ENCODE measurements at places on chromosomes 13 and 19.

DNA sequence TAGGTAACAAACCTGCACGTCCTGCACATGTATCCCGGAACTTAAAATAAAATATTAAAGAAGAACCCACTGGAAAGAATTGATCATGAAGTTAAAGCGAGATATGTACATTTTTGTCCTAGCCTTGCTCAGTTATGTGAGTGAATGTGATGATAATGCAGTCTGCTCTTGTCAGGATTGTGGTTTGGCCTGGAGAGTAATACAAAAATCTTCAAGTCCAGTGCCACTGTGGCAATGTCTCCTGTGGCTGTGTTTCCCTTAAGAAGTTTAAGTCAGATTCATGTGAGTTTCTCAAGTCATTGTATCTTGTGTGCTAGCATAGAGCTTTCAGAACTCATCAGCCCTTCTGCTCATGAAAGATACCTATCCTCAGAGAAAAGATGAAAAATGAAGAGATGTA lies 18.0 kb upstream of the ITGBL1 start:
- DNase-seq, result no peak

DNA sequence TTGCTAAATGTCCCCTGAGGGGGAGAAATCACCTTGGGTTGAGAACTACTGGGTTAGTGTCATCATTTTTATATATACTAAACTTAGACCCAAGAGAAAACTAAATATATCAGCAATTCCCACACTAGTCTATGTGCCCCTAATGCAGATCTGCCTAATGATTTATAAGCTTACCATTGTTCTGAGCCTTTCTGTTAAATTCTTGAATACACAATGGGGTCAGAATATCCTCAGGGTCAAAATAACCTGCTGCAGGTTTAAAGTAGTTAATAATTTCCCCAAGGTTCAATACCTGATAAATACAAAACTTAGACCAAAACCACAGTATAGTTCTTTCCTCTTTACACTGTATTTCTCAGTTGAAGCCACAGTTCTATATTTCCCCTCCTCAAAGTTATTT lies 4.6 kb downstream of the VWA8 start:
- DNase-seq, result no peak

GRCh38 chr13:28320884-28321574 lies 173.9 kb downstream of the FLT1 start:
- no peak for DNase-seq

GRCh38 chr13:24230428-24231072 lies 70.0 kb downstream of the SPATA13 start:
- no peak for DNase-seq

DNA sequence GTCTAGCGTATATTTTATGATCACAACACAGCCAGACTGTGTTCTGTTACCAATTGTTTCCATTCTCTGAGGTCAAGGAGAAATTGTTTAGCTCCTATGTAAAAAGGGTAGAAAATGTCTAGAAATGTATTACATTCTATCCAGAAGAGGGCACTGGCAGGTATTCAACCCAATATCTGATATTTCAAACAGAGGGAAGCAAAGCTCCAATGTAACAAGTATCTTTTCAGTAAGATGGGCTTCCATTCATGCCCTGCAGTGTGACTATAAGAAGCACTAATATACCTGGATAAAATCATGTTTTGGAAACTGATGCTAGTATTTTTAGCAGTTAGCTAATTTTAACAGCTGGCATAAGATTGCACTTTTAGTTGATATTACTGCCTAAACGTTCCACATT lies 312.7 kb downstream of the FGF14 start:
- no peak for DNase-seq

- no peak for DNase-seq
Measured at GRCh38 chr13:26021516-26021915, 30.3 kb downstream of the SHISA2 start.

DNA sequence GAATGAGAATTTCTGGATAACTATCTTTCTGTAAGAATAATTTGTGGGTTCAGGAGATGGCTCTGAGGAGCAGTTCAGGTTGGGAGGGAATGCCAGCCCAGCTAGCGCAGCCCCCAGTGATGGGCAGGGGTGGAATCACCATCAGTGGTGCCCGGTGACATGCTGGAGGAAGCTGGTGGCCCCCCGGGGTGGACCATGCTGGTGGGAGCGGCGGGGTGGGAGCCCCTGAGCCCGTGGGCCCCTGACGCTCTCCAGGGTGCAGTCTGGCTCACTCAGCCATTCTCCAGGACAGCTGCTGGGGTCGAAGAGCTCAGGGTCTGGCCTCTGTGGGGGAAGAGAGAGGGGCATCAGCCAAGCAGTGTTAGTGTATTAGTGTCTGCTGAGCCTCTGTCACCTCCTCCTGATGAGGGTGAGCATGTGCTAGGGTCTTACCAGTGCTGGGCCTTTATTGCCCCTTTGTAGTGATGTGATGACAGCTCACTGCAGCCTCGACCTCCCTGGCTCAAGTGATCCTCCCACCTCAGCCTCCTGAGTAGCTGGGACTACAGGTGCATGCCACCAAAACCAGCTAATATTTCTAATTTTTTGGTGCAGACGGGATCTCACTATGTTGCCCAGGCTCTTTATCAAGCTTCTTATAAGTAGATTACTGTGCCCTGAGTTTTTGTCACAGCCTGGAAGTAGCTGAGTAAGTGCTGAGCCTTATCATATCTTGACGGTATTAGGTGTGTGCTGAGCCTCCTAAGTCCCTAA lies 10.4 kb downstream of the HIPK4 start:
- DNase-seq, result no peak

DNA sequence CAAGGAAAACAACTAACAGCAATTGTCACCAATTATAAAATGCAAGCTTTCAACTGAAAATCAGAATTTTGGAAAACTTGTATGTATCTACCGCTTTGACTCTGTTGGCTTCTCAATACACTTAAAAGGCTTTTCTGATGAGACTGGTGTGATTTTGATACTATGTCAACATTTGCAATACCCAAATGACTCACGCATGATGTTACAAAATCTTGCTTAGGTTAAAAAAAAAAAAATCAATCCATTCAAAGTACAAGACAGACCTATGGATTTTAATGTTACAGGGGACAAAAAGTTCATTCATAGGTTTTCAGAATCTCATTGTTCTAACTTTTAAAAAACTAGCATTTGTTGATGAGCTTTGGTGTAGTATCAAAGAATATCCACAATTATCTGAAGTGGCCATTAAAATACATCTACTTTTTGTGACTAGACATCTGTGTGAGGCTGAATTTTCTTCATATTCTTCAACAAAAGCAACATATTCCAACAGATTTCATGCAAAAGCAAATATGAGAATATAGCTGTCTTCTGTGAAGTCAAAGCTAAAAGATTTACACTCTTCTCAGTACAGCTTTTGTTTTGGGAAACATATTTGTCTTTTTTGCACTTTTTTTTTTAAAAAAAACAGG lies 10.7 kb downstream of the ELF1 start:
- DNase-seq, result no peak

GRCh38 chr19:19423322-19423721 lies 17.8 kb downstream of the GATAD2A start:
- DNase-seq, result no peak

- DNase-seq, result no peak
Measured at GRCh38 chr13:59891053-59891452, 272.7 kb downstream of the DIAPH3 start.
